ENCODE measurements at places on chromosomes 2 and 18. TPM values are rescaled to one million over a fixed set of nuclear protein-coding genes. Genes with fewer than 3 reads are reported as not detected.

DNA sequence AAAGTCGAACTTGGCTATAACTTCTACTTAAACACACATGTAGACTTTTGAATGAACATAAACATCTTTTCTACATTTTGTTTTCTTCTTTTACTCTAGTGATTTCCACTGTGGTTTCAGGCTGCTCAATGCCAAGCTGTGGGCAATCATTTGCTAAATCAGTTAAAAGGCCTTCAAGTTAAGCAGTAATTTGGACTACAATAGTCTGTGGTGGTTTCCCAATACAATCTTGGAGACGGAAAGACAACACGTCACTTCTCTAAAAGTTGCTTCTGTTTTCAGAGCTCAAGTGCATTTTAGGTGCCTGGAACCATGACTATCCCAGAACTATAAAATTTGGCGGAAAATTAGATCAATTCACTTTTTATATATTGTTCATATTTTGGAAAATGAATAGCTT, 69.4 kb downstream of the TXNL1 start:
- DNase-seq, result no peak

DNA sequence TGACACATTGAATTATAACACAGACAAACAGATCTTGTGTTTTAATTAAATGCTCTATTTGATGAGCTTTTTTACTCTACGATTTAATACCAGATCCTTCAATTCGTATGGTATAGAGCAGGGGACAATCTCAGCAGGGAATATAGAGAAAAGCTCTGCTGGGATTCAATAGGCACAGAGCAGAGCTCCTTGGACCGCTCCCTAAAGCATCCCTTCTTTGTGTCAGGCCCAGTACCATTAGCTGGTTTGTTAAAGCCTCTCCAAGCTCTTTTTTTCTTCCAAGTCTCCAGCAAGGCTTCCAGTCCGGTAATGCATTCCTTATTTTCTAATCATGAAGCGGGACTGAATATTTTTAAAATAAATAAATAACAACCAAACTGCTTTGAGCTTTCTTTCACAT, 466.0 kb downstream of the NR4A2 start:
- DNase-seq, result no peak

DNA sequence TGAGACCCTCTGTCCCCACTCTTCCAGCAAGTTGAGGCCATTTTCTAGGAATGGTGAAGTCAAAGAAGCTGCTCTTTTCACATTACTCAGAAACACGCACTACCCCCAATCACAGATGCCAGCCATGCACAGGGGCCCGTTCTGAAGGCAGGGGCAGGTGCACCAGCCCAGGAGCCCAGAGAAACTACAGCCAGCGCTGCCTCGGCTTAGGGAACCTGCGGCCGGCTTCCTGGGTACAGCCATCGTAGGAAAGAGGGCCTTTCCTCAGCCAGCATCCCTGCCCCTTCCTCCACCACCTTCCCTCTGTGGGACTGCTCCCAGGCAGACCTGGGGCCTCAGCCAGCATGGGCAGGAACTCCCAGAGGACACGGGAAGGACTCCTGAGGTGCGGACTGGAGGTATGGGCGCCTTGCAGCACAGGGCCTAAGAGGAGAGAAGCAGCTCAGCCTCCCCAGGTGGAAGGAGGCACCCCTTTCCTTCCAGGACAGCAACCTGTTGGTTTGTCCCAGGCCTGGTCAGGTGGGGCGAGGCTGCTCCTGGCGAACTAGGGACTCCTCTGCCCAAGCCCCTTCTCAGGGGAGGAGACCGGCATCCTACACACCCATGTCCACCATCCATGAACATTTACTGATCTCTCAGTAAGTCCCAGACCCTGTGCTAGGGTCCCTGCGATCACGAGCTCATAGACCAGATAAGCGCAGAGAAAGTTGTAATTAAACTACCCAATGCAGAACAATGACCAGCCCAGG, 99.0 kb upstream of the ID2 start:
- no peak for DNase-seq

GRCh38 chr18:10038268-10038667, 124.5 kb downstream of the VAPA start:
- DNase-seq, result no peak

GRCh38 chr2:151774506-151774905, 40.2 kb upstream of the NEB start:
- DNase-seq, result peak; percentile 64

DNA sequence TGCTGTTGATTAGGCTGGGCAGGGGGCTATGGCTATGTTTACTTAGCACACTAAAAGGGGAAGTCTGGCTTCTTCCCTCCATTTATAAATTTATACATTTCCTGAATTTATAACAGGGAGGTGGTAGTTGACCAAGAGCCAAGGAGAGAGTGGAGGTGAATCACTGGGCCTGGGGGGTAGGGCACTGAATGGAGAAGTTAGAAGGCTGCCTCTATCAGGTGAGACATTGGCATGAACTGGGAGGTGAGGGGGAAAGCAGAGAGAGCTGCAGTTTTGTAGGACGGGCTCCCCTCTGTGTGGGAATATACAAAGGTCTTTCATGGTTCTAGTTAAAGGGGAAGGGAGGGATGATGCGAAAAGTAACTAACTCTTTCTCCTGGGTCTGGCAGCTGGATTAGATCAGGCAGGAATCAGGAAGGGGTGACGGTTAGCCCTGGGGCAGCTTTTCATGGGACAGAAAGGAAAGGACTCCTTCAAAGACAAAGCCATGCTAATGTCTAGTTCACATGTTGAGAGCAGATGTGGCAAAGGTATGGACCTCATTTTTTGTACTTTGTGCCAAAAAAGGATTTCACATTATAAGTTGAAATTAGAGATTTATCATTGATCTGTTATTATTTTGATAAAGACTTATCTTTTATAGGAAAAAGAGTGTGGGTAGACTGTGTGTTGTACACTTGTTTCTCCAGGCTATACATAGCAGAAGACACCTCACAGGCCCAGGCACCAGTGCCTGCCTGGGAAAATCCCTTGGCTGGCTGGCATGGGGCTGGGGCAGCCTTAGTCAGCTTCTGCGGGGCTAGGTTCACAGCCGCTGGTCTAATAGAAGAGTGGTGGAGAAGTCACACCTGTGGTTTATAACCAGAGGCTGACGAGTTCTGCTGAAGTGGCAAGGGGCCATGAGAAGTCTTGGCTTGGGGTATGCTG, 158.7 kb downstream of the CLIP4 start:
- no peak for DNase-seq

The CLK1 gene
- total RNA-seq, result 25.1 TPM

DNA sequence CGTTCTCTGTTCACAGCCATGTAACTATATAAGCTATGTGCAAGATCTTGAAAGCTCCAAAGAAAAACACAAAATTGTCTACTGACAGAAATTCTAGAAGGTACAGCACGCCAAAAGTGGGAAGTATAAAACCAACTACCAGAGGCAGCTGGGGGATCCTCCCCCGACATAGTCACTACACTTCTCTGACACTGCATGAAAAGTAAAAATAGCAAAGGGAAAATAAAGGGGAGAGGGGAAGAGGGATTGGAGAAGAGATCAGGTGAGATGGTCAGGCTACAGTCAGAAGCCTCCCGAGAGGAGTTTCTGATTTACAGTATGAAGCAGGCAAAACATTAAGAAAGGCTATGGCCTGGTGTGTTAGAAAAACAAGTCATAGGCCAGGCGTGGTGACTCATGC, 39.8 kb upstream of the PCBP1 start:
- DNase-seq, result no peak

GRCh38 chr2:164954954-164955701, at the start of gene SLC38A11:
Gene SLC38A11 (minus strand): TSS chr2:164955525. CDS start chr2:164955247, 278 bp downstream.
- DNase-seq, result peak; percentile 21

- DNase-seq, result no peak
Measured at GRCh38 chr2:126824663-126825062, 74.0 kb upstream of the TEX51 start.

- DNase-seq, result no peak
Measured at GRCh38 chr2:144280009-144280408, 239.9 kb downstream of the ZEB2 start.

The ANKRD62 gene
- total RNA-seq, result not detected

GRCh38 chr2:20930928-20931327, 108.0 kb upstream of the LDAH start:
- peak; percentile 41 for DNase-seq

The RRM2 gene
- total RNA-seq, result 79.5 TPM
